Stimulated activated CD4-positive, alpha-beta T cell treated with anti-CD3 and anti-CD28 coated beads, Interleukin-4, amount 100 ng/mL, for 1 hour (primary cell): ENCODE measurements at places on chromosomes 13 and 19.
A peak's percentile ranks its signal among the peaks of the same experiment; 100 is the strongest.

- no peak for DNase-seq
Observed at GRCh38 chr13:96993634-96994016, 651 bp downstream of the OXGR1 start.

- no peak for DNase-seq
Observed at GRCh38 chr13:60727140-60727539, 330.1 kb downstream of the TDRD3 start.

DNA sequence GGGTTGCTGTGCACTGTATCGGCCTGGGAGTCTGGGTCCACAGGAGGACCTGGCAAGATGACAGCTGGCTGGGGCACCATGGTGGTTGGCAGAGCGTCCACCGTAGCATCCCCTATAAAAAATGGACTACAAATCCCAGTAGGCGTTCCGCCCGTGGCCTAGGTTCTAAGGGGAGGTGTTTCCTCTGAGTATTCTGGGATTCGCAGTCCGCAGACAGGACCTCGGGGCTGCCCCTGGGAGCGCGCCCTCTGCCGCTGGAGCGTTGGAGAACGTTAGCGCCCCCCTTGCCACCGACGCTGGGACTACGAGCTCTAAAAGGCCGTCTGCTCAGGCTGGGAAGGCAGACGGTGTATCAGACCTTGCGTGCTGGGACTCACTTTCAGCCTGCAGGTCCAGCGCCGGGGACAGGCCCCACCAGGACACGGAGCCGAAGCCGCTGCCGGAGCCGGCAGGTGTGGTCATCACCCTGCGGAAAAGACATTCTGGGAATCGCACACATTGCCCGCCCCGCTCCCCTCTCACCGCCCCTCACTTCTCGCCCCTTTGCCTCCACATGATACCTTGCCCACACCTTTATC, 372 bp downstream of the DNAAF3 start:
- peak; percentile 59 for DNase-seq

- DNase-seq = peak; percentile 1
Observed at GRCh38 chr13:114144606-114145244, 12.3 kb upstream of the RASA3 start.

DNA sequence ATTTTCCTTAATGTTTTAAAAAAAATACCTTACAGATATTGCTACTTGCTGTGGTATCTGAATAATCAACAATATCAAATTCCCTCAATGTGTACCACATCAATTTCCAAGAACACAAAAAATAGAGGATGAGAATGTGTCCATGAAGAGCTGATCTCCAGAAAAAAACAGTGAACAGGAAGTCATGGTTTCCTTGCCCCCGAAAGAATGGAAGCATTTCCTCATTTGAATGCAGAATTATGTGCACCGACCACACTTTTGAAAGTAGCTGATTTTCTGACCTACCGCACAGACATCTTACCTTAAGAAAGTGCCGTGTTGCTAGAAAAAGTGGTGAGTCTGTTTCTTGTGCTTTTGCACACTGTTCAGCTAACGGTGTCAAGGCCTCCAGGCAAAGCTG, 13.4 kb upstream of the EEF1AKMT1 start:
- no peak for DNase-seq

- no peak for DNase-seq
Observed at GRCh38 chr13:27472941-27473340, 22.6 kb upstream of the MTIF3 start.

- DNase-seq = no peak
Observed at GRCh38 chr13:58119351-58119750, 487.8 kb downstream of the PCDH17 start.

GRCh38 chr19:51621178-51621577, 9.0 kb downstream of the SIGLEC5 start:
- DNase-seq = no peak

DNA sequence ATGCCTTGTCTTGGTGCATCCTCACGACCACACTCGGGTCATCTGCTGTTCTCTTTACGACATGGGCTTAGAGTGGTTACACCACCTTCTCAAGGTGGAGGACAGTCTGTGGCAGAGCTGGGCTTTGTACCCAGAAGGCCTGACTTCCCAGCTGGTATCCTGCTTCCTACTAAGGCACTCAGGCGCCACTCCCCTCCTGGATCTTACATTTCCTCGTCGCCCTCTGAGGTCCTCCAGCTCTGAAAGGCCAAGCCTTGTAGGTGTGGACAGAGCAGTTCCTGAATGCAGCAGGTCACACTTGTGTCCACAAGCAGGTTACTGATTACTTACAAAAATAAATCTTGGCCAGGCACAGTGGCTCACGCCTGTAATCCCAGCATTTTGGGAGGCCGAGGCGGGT, 11.9 kb downstream of the SYCE2 start:
- DNase-seq = no peak

DNA sequence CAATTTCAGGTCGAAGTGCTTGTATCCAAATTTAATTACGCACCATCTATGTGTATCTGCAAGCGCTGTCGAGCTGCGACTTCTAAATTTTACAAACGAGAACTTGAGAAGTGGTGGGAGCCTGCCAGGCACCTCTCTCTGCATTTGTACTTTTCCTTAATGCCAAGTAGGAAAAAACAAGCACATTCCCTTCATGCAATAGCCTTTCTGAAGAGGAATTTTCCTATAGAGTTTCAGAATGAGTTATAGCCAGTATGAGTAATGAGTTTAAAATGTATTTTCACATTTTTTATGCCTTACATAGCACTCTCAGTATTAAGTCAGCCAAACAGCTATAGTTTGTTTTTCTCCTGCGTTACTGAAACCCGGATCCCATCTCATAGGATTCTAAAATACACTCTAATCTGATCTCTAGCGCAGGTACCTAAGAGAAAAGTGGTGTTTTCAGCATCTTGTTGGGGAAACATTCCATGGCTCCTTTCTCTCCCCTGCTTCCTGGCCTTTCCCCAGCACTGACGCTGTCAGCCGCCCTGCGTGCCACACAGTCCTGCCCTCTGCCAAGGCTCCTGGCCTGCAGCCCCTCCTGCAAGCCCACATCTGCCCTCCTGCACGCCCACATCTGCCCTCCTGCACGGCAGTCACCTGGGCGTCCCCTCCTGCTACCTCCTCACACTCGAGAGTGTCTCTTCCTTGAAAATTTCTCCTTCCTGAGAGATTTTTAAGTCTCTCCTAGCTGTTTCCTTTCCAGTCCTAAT, 526.9 kb downstream of the MYO16 start:
- no peak for DNase-seq

- no peak for DNase-seq
Observed at GRCh38 chr13:44869167-44869566, 120.1 kb downstream of the NUFIP1 start.

- DNase-seq = no peak
Observed at GRCh38 chr19:58128041-58128685, 22.4 kb downstream of the ZNF329 start.

- no peak for DNase-seq
Observed at GRCh38 chr19:14267224-14267741, 61.3 kb upstream of the ADGRL1 start.

DNA sequence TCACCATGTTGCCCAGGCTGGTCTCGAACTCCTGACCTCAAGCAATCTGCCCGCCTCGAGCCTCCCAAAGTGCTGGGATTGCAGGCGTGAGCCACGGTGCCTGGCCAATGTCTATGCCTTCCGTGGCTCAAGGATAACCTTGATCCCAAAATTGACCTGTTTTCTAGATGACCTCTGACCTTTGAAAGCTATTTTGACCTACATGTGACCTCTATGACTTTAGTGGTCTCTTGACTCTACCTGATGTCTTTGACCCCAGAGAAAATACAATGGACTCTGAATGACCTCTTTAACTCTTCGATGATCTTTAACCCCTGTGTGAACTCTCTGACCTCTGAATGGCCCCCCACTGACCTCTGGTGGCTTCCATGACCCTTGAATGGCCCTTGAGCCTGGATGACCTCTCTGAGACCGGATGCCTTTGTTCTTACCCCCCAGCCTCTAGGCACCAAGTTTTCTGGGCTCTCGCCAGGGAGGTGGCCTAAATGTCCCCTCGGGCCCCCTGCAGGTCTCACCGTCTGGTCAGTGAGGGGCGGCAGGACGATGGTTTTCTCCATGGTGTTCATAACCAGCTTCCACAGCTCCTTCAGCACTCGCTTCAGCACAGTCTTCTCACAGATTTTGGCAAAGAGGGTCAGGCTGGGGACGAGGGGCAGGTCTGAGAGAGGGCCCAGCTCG, 63.7 kb downstream of the UNC13A start:
- DNase-seq = no peak

GRCh38 chr13:44026194-44026593, 146.5 kb downstream of the LACC1 start:
- DNase-seq = no peak

DNA sequence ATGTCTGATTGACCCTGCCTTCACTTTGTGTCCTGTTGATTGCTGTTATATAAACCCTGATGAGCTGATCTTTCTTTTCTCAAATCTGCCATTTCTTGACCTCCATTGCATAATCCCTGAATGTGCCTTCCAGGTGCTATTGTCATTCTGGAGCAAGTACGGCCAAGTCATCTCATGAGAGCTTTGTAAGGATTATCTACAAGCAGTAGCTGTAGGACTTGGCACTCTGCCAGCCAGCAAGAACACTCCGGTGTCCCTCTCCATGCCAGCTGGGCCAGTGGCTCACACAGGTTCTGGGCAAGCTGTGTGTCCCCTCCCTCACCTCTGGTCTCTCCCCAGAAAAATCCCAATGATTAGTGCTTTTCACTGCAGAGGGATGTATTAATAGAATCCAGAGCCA, 348.1 kb downstream of the FOXO1 start:
- DNase-seq = no peak

DNA sequence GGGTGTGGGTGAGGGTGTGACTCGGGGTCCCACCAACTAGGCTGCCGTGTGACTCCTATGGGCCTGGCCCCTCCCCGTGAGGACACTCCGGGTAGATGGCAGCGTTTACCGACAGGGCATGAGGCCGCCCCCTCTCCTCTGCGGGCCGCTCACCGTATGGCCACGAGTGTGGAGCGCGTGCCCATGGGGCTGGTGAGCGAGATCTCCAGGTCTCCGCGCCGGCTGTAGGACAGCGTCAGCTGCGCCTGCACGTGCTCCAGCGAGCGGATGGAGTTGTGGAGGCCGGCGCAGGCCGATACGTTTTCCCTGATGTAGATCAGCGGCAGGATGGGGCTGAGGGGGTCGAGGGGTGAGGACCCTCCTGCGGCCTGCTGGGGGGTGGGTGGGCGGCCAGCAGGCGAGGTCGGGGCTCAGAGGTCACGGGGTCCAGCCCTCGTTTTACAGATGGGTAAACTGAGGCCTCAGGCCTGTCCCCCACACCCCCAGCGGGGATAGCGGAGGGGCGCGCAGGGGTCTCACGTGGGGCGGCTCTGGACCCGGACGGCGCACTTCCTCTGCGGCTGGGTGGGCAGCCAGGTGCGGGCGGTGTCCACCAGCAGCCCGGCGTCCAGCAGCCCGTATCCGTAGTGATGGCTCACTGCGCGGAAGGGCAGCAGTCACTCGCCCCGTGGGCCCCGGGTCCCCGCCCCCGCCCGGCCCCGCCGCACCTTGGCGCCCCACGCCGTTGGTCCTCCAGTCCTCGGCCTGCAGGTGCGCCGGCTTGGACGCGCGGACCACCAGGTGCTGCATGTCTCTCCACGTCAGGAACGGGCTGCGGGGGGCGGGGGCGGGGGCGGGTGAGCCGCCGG, 4.3 kb upstream of the C19orf25 start:
- DNase-seq = no peak

GRCh38 chr13:103288114-103288513, 221.9 kb upstream of the SLC10A2 start:
- no peak for DNase-seq

DNA sequence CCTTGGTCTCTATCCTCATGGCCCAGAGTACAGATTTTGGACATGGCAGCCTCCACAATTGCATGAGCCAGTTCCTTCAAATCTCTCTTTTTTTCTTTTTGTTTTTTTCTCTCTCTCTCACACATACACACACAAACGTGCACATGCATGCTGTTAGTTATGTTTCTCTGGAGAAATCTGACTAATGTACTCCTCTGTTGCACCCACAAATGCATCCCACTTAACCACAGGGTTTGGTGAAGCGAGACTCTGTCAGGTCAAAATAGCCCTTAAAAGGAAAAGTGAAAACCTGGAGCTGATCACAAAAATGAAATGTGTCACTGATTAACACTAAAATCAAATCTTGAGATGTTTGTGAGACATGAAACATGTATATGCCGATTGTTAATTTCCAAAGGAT, 374.6 kb upstream of the ARGLU1 start:
- no peak for DNase-seq

GRCh38 chr13:54953786-54954185, 1925.2 kb downstream of the OLFM4 start:
- no peak for DNase-seq

- DNase-seq = no peak
Observed at GRCh38 chr19:57675881-57676280, 5.9 kb upstream of the ZNF551 start.

DNA sequence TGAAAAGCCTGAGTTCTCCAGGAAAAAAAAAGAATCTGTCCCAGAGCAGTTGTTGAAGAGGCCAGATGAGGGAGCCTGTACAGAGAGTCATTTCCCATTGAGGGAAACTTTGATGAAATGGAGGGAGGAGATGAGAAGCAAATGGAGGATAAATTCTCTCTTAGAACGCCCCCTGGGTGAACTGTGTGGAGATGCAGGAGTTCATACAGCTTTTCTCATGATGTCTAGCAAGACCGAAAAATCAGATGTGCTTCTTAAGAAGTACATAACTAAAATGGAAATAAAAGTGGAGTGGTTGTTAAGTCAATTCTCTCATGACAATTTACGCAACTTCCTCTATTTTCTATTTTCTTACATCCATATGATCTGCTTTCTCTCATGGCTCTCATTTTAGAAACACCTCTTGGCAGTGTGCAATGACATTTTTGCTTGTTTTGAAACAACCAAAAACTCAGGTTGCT, 1263.1 kb downstream of the PCDH9 start:
- no peak for DNase-seq

DNA sequence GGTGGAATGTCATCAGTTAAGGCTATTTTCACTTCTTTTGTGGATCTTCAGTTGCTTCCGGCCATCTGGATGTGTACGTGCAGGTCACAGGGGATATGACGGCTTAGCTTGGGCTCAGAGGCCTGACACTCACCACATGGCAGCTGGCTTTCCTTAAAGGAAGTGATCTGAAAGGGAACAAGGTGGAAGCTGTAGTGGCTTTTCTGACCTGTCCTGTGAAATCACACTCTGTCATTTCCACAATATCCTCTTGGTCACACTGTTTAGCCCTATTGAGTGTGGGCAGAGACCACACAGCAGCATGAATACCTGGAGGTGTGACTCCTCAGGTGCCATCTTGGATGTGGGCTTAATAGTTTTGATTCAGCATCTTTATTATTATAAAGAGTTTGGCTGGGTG, 4.5 kb upstream of the BAX start:
- DNase-seq = no peak

GRCh38 chr19:47467914-47468313, 3.8 kb downstream of the SLC8A2 start:
- no peak for DNase-seq

DNA sequence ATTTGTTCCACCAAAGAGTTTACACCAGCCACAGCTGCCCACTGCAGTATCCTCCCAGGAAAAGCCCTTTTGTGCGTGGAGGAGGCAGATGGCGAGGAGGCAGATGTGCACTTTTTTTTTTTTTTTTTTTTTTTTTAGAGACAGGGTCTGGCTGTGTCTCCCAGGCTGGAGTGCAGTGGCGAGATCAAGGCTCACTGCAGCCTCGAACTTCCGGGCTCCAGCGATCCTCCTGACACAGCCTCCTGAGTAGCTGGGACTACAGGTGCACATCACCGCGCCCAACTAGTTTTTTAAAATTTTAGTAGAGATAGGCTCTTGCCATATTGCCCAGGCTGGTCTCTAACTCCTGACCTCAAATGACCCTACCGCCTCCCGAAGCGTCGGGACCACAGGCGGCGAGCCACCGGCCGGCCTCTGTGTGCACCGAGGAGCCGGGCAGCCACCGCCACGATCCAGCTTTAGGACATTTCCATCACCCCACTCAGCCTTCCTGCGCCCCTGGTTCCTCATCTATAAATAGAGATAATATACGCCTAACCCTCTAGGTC, 563 bp upstream of the PDCD5 start:
- DNase-seq = no peak
